ENCODE measurements at places on chromosomes 1 and 21. TPM values are rescaled to one million over a fixed set of nuclear protein-coding genes. Genes with fewer than 3 reads are reported as not detected.

KCNK2 gene
- 1.7 TPM for polyA plus RNA-seq

DNA sequence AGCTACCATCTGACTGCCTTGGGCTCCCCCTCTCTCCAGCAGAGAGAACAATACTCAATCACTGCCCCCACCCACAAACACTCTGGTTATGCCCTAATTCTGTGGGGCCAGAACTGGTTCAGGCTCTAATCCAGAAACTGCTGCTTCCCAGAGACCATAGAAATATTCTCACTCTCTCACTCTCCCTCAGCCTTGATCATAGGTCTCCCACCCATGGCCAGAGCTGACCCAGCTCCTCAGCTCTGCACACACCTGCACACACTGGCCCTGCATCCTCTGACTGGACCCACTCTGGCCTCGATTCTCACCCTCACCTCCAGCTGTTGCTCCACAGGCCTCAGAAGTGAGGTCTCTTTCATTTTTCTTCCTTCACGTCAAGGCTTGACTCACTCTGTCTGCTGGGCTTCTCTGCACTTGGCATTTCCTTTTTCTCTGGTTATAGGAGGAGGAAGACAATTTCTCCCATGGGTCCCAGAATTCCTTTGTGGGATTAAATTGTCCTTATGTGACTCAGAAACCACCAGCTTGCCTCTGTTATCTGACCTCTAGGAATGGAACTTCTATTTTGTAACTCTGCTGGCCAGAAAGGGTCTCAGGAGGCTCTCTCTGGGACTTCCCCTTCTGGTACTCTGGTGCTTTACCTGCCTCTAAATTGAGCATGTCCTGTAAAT is 15.6 kb upstream of the ZMYM6 start:
- DNase-seq: no peak

DNA sequence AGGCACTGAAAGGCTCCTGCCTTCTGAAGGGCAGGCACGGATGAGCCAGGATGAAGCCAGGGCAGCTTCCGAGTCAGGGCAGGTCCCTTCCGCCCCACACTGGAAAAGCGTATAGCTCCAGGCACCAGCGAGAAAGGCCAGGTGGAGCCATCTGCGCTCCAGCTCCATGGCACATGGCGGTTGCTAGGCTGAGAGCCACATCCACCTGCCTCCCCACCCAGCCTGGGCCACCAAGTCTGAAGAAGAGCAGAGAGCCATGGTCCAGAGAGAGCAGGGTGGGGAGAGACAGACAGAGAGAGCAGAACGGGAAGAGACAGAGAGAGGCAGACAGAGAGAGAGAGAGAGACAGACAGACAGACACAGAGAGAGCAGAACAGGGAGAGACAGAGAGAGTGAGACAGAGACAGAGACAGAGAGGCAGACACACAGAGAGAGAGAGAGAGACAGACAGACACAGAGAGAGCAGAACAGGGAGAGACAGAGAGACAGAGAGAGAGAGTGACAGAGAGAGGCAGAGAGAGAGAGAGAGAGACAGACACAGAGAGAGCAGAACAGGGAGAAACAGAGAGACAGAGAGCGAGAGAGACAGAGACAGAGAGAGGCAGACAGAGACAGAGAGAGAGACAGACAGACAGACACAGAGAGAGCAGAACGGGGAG is 5.2 kb downstream of the FNDC10 start:
- DNase-seq: no peak

GRCh38 chr1:53754484-53755312 is 15.7 kb upstream of the GLIS1 start:
- DNase-seq: no peak

DNA sequence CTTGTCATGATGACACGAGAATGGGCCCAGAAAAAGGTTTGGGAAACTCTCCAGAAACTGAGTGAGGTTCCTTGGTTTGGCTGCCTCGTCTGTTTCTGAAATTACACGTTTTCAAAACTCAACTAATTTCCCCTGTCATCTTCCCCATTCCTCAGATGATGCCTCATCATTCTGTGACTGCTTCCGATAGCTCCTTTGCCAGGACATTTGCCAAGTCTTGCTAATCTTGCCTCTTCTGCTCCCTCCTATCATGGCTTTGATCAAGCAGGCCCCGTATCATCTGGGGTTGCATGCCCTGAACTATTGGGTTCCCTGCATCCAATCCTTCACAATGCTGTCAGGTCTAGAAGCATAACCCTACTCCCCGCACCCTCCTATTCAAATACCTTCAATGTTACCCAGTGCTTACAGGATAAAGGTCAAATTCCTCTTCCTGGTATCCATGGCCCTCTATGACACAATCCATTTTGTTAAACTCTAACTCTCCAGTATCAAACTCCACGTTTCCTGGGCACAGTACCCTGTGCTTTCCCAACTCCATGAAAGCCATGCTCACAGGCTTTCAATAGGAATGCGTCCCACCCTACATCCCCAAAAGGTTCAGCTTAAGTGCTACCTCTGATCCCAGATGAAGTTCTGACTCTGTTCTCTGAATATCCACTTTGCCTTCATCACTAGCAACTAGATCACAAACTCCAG is 22.2 kb upstream of the TMEM200B start:
- no peak for DNase-seq

- peak; percentile 84 for DNase-seq
Observed at GRCh38 chr1:1024771-1025699, 5.1 kb downstream of the AGRN start.

- DNase-seq: no peak
Observed at GRCh38 chr1:200090252-200091159, 63.0 kb downstream of the NR5A2 start.

MED8 gene
- polyA plus RNA-seq: 44.6 TPM

C1QA gene
- polyA plus RNA-seq: 11.4 TPM

ADGRL2 gene
- polyA plus RNA-seq: 135 TPM

DNA sequence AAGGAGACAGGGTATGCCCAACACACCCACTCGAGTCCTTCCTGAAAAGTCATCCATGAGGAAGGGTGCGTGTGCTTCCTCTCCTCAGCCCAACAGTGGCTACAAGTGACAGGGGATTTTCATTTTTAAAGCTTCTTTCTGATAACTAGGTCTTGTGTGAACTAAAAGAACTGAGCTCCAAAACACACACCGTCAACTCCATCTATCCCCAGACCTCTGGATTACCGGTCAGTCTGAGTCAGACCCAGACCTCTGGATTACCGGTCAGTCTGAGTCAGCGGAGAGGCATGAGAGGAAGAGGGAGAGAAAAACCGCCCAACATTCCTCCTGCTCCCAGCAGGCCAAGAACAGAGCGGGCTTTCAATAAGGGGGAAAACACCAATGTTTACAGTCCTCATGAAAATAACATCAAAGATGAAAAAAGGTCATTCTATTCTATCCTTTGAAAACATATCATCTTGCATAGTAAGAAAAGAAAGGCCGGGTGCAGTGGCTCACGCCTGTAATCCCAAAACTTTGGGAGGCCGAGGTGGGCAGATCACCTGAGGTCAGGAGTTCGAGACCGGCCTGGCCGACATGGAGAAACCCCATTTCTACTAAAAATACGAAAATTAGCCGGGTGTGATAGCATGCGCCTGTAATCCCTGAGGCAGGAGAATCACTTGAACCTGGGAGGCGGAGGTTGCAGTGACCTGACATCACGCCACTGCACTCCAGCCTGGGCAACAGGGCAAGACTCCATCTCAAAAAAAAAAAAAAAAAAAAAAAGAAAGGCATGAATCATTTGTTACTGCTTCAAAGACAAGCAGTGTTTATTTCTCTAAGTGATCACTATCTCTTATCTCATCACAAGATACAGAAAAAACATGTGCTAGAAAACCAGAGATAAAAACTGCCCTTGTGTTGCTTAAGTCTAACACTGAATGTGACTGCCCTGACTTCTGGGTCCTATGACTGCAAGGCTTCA is 3.4 kb downstream of the PTTG1IP start:
- DNase-seq: no peak

FCRL6 gene
- polyA plus RNA-seq: 0.33 TPM

DNA sequence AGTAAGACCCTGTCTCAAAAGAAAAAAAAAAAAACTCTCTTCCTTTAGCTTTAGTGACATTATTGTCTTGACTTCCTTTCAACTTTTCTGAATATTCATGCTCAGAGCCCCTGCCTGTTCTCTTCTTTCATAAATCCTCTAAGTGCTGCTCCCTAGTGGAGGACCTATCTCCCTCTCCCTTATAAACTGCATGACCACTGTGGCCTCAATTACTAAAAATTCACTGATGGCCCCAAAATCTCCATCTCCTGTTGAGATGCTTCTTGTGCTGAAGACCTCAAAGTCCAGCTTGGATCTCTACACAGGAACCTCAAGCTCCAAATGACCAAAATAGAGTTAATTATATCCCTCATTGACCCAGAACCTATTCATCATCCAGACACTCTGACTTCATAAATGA is 7.8 kb downstream of the ITLN1 start:
- no peak for DNase-seq

S100A5 gene
- polyA plus RNA-seq: 1.1 TPM

CA6 gene
- polyA plus RNA-seq: 0.30 TPM

LDLRAD1 gene
- polyA plus RNA-seq: not detected

DNA sequence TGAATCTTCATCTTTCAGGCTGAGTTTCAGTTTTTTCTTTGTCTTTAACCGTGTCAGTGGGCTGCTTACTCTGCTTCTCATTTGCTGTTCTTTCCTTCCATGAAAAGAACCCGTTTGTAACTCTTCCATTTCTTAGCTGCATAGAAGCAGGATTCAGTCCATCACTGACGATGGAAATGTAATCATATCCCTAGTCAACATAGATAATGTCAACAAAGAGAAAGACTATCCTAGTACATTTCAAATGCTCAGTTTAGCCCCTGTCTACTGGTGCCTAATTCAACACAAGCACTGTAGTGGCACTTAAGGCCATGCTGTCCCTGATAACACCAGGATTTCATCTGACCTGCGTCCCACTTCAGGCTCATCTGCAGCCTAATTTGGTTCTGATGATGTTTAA is 376 bp downstream of the GBP1 start:
- no peak for DNase-seq

LCE2A gene
- not detected for polyA plus RNA-seq

C8B gene
- not detected for polyA plus RNA-seq

PRPF38A gene
- 77.5 TPM for polyA plus RNA-seq

DNA sequence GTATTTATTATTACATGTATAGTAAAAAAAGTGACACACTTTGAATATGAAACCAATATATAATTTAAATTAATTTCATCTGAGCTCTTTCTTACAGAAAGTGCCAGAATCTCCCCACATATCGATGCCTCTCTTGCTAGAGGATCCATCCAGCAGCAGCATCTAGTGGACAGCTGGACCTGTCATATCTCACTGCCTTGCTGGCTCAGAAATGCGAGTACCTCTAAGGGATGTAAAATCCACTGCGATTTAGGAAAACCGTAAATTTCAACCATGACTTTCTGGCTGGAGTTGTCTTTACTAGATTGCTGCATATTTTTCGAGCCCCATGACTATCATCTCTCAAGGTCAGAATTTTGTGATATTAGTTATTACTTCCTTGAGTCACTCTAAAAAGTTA is 333.8 kb downstream of the NEGR1 start:
- DNase-seq: no peak

- DNase-seq: no peak
Observed at GRCh38 chr1:234841710-234842231, 231.8 kb upstream of the IRF2BP2 start.

TTLL7 gene
- 3.7 TPM for polyA plus RNA-seq

STRIP1 gene
- 61.9 TPM for polyA plus RNA-seq

- peak; percentile 84 for DNase-seq
Observed at GRCh38 chr1:63674238-63674864, 81.1 kb downstream of the PGM1 start.

DNA sequence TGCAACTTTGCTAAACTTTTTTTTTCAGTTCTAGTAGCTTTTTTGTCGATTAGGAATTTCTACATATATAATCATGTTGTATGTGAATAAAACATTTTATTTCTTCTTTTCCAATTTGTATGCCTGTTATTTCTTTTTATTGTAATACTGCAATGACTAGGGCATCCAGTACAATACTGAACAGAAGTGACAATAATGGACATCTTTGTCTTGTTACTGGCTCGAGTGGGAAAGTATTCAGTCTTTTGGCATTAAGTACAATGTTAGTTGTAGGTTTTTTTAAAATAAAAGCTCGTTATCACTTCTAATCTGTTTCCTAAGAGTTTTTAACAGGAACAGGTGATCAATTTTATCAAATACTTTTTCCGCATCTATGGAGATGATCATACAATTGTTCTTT is 9.8 kb downstream of the STPG1 start:
- DNase-seq: no peak

DNA sequence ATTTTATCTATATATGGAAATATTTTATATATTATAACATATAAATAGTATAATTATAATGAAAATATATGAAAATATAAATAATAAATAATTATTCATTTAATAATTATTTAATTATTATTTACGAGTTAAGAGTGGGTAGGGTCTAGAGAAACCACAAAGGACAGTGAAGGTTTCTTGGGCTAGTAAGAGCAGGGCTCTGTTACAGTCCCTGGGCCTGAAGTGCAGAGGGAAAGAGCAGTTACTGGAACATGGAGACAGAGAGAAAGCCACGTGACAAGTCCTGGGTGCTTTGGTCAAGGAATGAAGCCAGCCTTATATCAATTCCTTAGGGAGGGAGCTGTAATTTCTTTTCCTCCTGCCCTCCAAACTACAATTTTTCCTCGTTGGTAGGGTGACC is 117.2 kb upstream of the OLIG2 start:
- no peak for DNase-seq

- DNase-seq: no peak
Observed at GRCh38 chr1:179821524-179821923, 56.1 kb downstream of the TOR1AIP2 start.

DNA sequence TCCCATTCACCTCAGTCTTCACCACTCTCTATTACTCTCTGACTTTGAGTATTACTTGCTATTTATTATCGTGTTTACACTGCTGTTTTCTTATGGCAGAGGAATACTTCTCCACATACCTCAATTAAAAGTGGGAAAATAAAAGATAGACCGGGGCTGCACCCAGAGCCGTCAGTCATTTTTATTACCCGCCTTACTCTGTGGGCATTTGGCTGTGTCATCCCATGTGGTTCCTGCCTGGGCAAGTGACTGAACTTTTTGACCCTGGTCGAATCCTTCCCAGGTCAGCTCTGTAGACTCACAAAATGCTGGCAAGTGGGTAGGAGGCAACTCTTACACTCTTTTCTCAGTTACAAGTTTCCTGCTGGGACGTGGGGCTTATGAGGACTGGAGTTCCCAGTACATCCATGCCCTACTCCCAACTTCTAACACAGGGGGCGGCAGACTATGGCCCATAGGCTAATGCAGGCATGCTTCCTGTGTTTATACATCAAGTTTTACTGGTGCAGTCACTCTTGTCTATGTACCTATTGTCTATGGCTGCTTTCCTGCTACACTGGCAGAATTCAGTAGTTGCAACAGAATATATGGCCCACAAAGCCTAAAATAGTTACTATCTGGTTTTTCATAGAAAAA is 69.5 kb upstream of the KCND3 start:
- no peak for DNase-seq

GRCh38 chr1:112700290-112701226 is 6.4 kb downstream of the RHOC start:
- peak; percentile 93 for DNase-seq

CDK18 gene
- polyA plus RNA-seq: 28.3 TPM

NUF2 gene
- 24.0 TPM for polyA plus RNA-seq

- DNase-seq: no peak
Observed at GRCh38 chr1:95057351-95057750, 15.4 kb downstream of the ALG14 start.

GRCh38 chr1:203593723-203594122 is 32.9 kb upstream of the ATP2B4 start:
- DNase-seq: no peak

- DNase-seq: no peak
Observed at GRCh38 chr21:38774152-38774551, 31.6 kb upstream of the ETS2 start.
